ENCODE measurements at places on chromosomes 4 and X.

DNA sequence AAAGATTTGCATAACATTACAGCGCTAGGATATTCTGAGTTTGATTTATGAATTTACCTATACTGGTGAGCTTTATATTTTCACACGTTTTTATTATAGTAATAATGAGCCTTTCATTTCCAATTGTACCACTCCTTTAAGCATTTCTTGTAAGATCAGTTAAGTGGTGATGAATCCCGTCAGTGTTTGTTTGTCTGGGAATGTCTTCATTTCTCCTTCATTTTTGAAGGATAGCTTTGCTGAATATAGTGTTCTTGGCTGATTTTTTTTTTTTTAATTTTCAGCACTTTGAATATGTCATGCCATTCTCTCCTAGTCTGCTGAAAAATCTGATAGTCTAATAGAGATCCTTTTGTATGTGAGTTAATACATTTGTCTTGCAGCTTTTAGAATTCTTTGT is 70.1 kb downstream of the IL15 start:
- DNase-seq = no peak

DNA sequence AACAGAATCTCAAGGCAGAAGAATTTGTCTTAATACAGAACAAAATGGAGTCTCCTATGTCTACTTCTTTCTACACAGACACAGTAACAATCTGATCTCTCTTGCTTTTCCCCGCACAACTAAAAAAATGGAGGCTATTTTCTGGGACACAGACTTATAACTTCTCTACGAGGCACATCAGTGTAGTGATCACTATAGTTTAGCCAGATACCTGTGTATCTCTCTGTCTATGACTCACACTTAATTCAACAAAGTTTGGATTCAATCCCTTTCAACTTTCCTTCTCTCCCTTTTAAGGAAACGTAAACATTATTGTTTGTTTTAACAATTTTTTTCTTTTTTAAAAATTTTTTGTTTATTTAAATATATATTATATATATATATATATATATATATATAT is 29.4 kb downstream of the APELA start:
- no peak for DNase-seq

GRCh38 chr4:157223456-157223855 is 2.9 kb downstream of the GRIA2 start:
- no peak for DNase-seq

- no peak for DNase-seq
Measured at GRCh38 chr4:8328456-8328855, 58.9 kb downstream of the HTRA3 start.

DNA sequence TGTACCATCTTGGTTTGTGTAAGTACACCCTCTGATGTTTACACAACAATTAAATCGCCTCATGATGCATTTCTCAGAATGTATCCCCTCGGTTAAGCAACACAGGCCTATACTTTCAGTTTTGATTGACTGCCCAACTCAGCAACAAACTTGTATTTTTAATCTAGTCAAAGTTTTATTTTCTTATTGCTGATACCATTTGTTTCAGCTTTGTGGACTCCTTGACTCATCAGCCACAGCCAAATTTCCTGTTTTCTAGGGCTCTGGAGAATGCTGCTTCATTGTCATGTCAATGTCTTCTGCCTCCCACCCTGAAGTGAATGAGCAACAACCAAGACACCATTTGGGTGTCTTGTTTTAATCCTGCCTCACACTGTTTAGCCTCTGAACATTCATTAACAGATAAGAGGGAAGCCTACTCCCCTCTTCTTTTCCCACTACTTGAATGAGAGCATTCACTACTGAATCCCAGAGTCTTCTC is 14.0 kb downstream of the BBS12 start:
- DNase-seq = no peak

DNA sequence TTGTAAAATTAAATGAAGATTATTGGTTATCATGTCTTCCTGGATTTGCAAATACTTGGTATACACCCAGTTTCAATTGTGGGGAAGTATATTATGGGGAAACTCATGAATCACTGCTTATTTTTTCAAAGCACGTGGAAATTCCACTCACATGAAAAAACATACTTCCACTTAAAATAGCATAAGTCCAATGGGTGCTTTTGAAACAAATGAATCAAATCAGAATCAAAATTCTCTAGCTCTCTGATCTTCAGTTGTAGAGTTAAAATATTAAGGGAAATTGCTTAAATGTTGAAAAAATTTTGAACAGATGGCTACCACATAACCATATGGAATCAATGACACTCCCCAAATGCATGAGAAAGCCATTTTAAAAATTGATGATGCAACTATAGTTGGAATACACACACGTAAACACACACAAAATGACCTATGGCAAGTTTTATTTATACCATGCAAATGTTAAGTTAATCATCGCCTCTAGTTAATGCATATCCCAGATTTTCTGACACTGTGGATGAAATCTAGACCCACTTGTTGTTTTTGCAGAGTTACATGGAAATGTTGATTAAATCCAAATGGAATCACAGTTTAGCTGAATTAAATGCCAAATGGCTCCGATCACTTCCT is 93.2 kb downstream of the ARSF start:
- DNase-seq = no peak

GRCh38 chr4:33160126-33160525 is 2440.0 kb downstream of the PCDH7 start:
- no peak for DNase-seq

GRCh38 chr4:80196259-80196921 is 913 bp upstream of the PRDM8 start:
- no peak for DNase-seq

GRCh38 chr4:182808673-182809416 is 108.3 kb downstream of the DCTD start:
- peak; percentile 62 for DNase-seq

DNA sequence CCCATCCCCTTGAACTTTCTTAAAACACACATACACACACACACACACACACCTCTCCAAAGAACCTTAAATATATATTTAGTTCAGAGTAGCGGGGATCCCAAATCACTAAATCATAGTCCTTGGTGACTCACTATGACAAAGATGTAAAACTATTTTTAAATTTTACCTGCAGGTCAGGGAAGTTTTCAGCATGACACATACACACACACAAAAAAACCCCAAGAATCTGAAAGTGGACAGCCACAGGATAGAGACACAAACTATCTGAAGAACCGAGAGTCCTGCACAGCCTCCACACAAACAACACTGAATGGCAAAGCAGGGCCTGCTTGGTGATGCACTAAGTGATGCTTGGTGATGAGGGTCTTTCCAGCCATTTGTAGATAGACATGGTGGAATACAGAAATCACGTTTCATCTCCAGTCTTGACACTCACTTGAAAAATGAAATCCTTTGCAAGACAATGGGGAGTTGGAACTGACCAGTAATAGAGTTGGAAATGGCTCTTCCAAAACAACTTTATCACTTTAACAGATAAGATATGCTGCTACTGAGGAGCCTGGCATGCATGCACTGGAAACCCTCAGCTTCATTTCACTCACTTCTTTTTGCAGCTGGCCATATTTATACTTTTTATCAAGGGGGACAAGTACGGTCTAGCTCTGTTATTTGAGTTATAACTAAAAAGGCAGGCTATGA is 307.3 kb downstream of the RAPGEF2 start:
- no peak for DNase-seq

DNA sequence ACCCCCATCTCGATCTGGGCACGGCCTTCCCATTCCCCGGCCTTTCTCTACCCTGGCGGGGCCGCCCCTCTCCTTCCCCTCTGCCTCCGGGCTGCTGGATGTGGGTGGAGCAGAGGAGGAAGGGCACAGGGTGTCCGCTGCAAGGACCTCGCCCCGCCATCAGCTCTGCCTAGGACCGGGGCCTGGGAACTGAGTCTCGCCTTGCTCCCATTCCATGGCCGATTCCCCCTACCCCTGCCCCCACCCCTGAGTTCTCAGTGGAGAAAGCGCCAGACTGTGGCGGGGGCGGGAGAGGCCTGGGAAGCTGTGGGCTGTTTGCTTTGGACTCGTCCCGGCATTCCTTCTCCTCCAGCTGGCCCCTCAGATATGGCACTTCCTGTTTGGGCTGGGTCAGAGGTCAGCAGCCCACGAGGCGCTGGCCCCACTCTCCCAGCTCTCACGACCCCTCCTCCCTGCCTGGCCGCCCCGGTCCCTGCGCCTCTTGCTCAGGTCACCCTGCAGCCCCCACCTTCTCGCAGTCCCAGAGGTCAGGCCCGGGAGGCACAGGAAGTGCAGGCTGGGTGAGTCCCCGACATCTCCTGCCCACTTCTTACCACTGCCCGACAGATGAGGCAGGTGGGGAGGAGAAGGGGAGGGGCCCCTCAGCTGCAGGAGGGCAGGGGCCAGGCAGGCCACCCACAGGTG is 6.4 kb upstream of the BGN start:
- DNase-seq = no peak

DNA sequence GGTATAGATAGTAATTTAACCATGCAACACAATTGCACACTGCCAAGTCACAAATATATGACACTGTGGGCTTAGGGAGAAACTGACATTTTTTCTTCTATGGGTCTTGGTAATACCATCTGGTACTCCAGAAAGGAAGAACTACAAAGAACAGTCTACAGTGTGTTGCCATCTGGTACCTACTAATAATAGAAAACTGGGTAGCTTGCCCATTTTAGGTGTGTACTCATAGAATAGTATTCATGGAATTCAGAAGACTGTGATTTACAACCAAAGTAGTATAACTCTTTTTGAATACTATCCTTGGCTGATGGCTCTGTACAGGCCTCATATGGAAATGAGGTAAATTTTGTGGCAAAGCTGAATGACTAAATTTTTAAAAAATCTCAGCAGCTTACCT is 132.6 kb upstream of the RPS6KA6 start:
- no peak for DNase-seq

DNA sequence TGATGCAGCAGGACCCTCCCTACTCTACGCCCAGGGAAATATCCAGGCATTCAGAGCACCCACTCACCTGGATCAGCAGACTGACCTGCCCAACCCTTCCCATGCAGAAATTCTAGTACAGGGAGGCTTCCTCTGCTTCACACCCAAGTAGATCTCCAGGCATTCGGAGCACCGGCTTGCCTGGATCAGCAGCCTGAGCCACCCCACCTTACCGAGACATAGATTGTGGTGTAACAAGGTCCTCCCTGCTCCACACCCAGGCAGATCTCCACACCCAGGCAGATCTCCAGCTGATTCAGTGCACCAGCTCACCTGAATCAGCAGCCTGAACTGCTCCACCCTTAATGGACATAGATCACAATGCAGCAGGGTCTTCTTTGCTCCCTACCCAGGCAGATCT is 215.1 kb upstream of the CPEB2 start:
- DNase-seq = no peak

- peak; percentile 8 for DNase-seq
Measured at GRCh38 chr4:183099537-183100297, 660 bp downstream of the WWC2 start.

DNA sequence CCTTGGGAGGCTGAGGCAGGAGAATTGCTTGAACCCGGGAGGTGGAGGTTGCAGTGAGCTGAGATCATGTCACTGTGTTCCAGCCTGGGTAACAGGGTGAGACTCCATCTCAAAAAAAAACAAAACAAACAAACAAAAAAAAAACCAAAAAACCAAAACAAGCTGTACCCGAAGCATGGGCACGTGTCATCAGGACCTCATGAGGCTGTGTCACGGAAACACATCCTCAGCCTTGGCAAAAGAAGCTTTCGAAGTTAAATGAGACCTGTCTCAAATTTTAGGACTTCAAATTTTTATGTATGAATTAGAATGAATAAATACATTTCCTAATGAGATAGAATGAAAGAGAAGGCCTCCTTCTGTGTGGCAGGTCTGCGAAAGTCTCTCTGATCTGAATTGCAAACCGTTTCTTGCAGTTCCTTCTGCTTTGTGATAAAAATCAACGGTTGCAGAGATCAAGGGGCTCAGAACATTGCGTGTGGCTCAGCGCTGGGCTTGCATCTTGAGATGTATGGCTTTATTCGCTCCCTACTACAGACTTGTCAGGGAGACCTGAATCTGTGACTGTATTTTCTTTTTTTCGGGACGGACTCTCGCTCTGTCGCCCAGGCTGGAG is 19.5 kb upstream of the CRLF2 start:
- no peak for DNase-seq

GRCh38 chr4:163344147-163345125 is 744 bp downstream of the NPY5R start:
- DNase-seq = no peak

- DNase-seq = no peak
Measured at GRCh38 chrX:153496590-153496959, 1.8 kb downstream of the BGN start.

- DNase-seq = no peak
Measured at GRCh38 chr4:47701286-47701685, 136.6 kb downstream of the CORIN start.

DNA sequence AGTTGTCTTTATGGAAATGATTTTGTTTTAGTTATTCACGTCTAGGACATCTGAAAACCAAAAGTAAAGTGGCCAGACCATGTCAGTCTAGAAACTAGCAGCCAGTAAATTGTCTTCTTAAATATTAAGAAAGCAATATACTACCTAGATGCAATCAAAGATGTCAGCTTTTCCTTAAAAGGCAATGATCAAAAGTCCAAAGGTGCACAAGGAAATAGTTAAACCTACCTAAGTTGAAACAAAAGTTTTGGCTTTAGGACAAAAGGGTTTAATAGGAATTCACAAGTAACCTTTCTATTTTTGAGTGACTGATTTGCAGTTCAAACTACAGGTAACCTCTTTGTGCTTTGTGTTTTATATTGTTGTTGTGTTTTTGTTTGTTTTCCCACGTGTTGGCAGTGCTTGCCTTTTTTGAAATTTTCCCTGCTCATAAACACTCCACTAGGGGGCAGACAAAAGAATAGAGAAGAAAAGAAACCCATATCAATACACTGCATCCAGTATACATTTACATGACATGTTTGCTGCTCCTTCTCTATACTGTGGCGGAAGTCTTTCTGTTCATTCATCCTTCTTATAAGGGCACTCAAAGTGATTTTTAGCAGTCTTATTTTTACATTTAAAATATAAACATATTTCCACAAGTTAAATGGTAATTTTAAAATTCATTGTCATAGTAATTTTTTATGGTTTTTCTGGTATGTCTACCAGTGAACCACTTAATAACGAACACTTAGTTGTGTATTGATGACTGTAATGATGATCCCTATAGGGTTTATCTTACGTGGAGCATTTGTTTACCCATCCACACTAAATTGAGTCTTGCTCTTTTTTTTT is 62.7 kb downstream of the GAB1 start:
- no peak for DNase-seq

GRCh38 chrX:134679221-134679620 is 20.9 kb upstream of the PLAC1 start:
- DNase-seq = no peak

GRCh38 chr4:16205298-16206164 is 20.7 kb downstream of the TAPT1 start:
- DNase-seq = no peak

GRCh38 chr4:92994727-92995126 is 691.0 kb downstream of the GRID2 start:
- DNase-seq = no peak

- DNase-seq = no peak
Measured at GRCh38 chr4:188214861-188215260, 75.6 kb downstream of the TRIML1 start.

- no peak for DNase-seq
Measured at GRCh38 chr4:6788123-6788522, 5.6 kb downstream of the KIAA0232 start.
